Activated CD4-positive, alpha-beta T cell treated with anti-CD3 and anti-CD28 coated beads, Interleukin-2, Interleukin-6, amounts not matched to agents 100 ng/mL and 50 ng/mL, durations not matched to agents 16 hours and 8 hours (primary cell): ENCODE measurements at places on chromosomes 2 and 18.
A peak's percentile ranks its signal among the peaks of the same experiment; 100 is the strongest.

- DNase-seq = no peak
Observed at GRCh38 chr2:108067820-108068405, 81.6 kb downstream of the SLC5A7 start.

DNA sequence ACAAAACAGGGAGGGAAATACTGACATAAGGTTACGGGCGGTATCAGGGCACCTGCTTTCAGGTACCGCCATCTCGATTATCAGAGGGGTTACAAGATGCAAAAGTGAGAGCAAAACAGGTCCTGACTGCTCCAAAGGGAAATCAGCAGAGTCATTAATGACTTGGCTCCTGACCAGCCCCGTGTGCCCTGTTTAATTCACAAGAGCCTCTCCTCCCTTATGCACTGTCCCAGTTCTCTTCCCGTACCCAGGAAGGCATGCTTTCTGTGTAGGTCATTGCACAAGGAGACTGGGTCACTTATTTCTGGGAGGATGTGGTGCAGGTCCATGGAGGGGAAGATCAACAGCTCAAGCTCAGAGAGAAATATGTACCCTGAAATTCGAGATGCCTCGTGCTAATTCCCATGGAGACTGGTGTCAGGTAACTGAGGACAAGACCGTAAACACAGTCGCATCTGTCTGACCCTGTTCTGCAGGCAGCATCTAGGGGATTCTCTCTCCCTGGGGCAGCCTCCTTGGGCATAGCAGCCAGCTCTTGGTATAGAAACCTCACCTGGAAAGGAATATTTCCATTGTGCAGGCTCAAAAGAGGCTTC is 79.9 kb downstream of the HNRNPLL start:
- no peak for DNase-seq

DNA sequence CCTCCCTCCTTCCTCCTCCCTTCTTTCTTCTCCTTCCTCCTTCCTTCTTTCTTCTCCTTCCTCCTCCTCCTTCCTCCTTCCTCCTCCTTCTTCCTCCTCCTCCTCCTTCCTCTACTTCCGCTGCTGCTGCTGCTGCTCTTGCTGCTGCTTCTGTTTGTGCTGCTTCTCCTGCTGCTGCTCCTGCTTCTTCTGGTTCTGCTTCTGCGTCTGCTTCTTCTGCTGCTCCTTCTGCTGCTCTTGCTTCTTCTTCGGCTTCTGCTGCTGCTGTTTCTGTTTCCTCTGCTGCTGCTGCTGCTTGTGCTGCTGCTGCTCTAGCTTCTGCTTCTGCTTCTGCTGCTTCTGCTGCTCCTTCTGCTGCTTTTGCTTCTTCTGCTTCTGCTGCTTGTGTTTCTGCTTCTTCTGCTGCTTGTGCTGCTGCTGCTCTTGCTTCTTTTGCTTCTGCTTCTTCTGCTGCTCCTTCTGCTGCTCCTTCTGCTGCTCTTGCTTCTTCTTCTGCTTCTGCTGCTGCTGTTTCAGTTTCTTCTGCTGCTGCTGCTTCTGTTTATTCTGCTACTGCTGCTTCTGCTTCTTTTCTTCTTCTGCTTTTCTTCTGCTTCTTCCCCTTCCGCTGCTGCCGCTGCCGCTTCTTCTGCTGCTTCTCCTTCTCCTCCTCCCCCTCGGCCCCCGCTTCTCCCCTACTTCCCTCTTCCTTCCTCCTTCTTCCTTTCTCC is 8.6 kb downstream of the SNRNP27 start:
- peak; percentile 16 for DNase-seq

DNA sequence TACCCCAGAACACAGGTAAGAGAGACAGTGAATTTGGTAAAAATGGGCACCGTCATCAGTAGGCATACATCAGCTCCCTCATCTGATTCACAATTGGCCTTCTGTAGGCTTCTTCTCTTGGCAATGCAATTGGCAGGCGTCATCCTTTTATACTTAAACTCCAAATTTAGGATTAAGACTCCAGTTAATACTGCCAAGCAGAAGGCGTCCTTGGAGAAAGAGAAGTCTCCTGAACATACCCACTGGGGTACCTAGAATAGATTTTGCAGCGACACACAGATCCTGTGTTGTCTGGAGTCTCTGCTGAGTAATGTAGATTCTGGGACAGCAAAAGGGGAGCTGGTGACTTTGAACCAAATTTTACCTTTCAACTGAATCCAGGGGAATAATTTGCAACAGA is 592 bp upstream of the METAP1D start:
- DNase-seq = no peak

- DNase-seq = peak; percentile 30
Observed at GRCh38 chr2:169933124-169933711, 106.0 kb downstream of the UBR3 start.

GRCh38 chr2:140711867-140712266 is 1418.9 kb downstream of the LRP1B start:
- no peak for DNase-seq

- no peak for DNase-seq
Observed at GRCh38 chr2:99422599-99422998, 67.2 kb downstream of the REV1 start.

GRCh38 chr2:172329774-172330671 is 97.4 kb upstream of the ITGA6 start:
- no peak for DNase-seq

GRCh38 chr18:31659576-31660177 is 24.7 kb downstream of the B4GALT6 start:
- DNase-seq = no peak

DNA sequence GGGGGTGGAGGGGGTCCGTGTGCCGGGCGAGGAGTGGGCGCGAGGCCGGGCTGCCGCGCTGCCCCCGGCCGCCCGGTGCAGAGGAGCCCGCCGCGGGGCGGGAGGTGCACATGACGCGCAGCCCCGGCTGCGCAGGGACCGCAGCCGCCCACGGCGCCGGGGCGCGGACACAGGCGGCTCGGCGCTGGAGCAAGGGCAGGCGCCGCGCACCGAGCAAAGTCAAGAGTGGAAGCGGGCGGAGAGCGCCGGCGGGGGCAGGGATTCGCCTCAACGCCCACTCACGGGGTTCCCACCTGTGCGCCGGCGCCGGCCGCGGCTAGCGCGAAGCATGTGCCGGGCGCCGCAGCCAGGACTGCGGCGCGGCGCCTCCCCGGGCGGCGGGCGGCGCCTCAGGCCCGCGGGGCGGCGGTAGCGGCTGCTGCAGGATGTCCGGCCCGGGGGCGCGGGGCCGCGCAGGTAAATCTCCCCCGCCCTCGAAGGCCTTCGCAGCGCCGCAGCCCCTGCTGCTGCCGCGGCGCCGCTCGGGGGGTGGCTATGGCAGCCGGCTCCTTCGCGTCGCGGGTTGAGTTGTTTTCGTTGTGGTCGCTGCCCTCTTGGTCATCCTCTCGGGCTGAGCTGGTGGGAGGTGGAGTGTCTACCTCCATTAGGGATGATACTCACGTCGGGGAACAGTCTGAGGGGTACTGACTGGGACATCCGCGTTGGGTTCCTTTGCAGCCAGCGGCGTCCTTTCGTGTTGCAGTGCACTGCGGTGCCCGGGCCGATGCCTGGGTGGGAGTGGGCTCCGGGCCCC is 216.3 kb upstream of the DTNA start:
- DNase-seq = peak; percentile 16

- DNase-seq = no peak
Observed at GRCh38 chr2:231856959-231857358, 69.2 kb downstream of the NPPC start.
